ENCODE measurements at places on chromosomes 11 and 22.

- DNase-seq = no peak
Measured at GRCh38 chr11:86934582-86934900, 20.7 kb downstream of the FZD4 start.

DNA sequence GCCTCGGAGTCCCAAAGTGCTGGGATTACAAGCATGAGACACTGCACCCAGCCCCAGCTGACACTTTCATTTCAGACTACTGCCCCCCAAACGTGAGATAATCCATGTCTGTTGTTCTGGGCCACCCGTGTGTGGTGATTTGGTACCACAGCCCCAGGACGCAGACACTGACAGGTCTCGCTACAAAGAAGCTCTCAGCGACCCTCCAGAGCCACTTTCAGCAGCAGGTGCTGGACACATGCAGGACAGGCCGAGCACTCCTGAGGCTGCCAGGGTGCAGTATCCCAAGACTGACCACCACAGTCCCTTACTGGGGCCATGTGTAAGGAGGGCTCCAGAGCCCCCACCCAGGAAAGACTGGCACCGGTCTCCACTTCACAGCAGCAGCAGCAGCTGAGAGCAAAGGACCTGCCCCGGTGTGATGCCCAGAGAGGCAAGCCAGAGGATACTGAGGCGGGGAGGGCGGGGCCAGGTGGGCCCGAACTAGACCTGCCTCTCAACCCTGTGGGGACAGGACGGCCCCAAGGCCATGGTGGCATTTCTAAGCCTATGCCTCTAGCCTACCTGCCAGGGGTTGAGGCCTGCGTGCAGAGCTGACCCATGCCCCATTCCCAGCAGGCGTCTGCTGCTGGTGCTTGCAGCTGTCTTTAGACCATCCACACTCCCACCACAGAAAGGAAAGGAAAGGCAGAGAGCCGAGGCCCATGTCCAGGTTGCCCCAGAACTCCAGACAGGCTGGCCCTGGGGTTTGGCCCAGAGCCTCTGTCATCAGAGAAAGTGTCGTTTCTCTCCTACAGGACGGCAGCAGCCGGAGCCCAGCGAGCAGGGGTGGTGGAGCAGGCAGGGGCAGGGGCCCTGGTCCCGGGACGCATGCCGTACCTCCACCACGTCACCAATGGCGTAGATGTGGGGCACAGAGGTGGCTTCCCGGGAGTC, 28.0 kb upstream of the GNB1L start:
- no peak for DNase-seq

GRCh38 chr11:84408946-84409411, 1122.8 kb upstream of the CCDC90B start:
- DNase-seq = no peak

- DNase-seq = no peak
Measured at GRCh38 chr22:37412495-37413250, 14.6 kb downstream of the ELFN2 start.

- DNase-seq = no peak
Measured at GRCh38 chr11:889257-889656, 21.4 kb downstream of the CHID1 start.

DNA sequence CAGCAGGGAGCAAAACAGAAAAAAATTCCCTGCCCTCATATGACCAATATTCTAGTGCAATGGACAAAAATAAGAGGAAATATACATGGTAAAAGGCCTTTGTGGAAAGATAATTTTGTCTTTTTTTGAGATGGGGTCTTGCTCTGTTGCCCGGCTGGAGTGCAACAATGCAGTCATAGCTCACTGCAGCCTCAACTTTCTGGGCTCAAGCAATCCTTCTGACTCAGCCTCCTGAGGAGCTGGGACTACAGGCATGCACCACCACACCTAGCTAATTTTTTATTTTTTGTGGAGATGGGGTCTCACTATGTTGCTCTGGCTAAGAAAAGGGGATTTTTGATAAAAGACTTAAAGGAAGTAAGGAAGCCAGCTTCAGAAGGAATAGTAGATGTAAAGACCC, 25.7 kb upstream of the DDX10 start:
- no peak for DNase-seq

- DNase-seq = no peak
Measured at GRCh38 chr11:7611411-7611810, 61.9 kb downstream of the CYB5R2 start.

GRCh38 chr11:95140397-95141033, 50.9 kb downstream of the ENDOD1 start:
- no peak for DNase-seq

- no peak for DNase-seq
Measured at GRCh38 chr11:106971864-106972263, 46.4 kb downstream of the GUCY1A2 start.

GRCh38 chr22:32541481-32541880, 66.9 kb downstream of the FBXO7 start:
- no peak for DNase-seq

GRCh38 chr11:31815711-31816467, 4.8 kb upstream of the PAX6 start:
- no peak for DNase-seq

- no peak for DNase-seq
Measured at GRCh38 chr11:35779409-35779808, 116.8 kb downstream of the TRIM44 start.

GRCh38 chr22:24969560-24970301, 17.2 kb downstream of the KIAA1671 start:
- no peak for DNase-seq

GRCh38 chr11:72743321-72744221, 8.6 kb downstream of the ARAP1 start:
- no peak for DNase-seq
